Panc1 (cell line): ENCODE measurements at places on chromosomes 16 and 17.

- no peak for DNase-seq
These were observed 90.5 kb upstream of the MAF start for GRCh38 chr16:79691007-79691406.

DNA sequence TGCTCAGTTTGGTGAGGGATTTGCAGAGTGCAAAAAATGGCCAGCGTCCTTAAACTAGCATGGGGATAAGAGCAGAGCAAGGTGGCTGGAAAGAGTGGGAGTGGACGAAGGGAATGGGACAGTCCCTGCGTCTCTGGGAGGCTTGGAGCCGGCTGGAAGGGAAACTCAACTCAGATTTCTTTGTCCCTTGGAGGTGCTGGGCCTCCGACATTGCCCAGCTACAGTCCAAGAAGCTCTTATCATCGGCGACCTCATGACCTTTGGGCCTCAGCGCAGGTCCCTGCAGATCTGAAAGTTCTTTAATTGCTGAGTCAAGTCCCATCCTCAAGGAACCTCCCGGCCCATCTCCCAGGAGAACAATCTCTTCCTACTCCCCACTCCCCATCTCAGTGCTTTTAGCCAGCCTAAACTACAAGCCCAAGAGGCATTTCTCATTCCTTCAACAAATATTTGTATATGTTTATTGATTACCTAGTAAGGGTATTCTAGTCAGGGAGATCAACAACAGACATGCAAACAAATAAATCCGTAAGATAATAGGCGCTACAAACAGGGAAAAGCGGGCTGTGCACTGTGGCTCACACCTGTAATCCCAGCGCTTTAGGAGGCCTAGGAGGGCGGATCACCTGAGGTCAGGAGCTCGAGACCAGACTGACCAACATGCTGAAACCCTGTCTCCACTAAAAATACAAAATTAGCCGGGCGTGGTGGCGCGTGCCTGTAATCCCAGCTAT, 985 bp upstream of the TMEM107 start:
- no peak for DNase-seq

DNA sequence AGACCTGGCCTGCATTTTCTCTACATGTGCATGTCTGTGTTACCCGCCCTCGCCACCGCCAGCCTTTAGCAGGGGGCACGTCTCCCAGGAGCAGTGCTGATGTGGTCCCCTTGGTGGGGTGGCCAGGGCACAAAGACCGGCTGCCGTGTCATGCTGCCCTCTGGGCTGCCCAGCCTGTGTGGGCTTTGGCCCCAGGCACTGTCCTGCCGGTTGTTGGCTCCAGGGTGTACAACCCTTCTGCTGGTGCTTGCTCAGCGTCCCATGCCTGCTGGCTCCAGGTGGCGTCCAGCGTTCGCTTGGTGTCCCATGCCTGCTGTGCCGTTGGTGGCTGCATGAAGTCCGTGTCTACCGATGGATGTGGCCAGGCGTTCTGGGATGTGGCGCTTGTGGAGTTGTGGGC, 4.1 kb downstream of the BAIAP2 start:
- no peak for DNase-seq

DNA sequence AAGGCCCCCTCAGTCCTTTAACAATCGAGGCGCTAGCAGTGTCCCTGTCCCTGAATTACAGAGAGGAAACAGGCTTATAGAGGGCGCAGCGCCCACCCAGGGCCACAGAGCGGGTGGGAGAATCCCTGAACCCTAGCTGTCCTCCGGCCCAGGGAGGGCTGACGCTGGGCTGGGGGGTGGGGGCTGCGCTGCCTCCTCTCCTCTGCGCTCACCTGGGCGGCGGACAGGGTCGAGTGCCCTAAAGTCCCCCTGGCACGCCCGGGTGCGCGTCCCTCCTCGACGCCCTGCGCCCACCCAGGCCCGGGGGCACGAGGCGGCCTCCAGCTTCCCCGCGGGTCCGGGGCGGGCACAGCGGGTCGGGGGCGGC, 200.4 kb upstream of the N4BP1 start:
- DNase-seq, result no peak

DNA sequence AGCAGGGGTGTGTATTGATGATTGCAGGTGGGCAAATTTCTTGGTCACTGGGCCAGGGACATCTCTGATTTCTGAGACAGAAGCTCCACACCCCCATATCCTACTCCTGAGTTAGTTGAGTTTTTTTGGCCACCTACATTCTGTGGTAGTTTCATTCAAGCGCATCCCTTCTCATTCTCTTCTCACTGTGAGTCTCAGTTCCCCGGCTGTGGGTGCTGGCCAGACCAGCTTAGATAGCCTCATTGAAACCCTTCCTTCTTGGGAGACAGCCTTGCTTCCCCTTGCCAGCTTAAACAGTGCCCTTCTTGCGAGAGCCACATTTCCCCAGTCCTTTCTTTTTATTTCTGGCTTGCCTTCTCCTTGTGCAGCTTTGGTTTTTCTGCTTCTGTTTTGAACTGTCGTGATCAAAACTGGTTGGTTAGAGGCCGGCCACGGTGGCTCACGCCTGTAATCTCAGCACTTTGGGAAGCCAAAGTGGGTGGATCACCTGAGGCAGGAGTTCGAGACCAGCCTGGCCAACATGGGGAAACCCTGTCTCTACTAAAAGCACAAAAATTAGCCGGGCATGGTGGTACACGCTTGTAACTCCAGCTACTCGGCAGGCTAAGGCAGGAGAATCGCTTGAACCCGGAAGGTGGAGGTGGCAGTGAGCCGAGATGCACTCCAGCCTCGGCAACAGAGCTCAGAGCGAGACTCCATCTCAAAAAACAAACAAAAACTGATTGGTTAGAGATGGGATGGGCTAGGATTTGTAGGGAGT, 2.8 kb downstream of the GPT2 start:
- no peak for DNase-seq

DNA sequence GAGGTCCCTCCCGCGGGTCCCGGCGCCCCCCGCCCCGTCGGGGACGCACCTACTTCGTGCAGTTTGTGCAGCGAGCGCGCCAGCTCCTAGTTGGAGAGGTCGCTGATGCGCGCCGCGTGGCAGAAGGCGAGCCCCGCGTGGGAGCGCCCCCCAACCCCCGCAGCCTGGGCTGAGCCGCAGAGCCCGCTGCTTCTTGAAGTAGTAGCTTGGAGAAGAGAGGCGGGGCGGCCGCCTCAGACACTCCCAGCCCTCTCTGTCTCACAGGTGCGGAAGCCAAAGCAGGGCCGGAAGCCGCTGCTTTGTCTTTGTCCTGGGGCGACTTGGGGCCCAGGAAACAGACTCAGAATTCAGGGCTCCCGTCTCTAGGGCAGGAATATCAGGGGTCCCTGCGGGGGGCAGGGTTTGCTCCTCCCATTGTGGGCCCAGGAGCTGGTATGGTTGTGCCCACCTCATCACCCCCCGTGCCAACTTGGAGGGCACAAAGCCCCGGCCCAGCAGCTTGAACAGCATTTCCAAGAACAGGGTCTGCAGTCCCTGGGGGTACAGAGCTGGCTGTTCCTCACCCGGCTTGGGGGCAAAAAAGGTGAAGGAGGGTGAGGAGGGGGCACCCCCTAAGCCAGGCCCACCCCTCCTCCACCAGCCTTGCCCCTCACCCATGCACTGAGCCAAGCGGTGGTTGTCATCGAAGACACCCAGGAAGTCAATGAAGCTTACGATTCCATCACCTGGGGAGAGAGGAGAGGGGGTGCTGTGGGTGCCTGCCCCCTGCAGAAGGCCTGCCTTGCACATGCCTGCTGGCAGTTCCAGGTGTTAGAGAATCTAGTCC, 13.5 kb downstream of the SPATA32 start:
- no peak for DNase-seq

DNA sequence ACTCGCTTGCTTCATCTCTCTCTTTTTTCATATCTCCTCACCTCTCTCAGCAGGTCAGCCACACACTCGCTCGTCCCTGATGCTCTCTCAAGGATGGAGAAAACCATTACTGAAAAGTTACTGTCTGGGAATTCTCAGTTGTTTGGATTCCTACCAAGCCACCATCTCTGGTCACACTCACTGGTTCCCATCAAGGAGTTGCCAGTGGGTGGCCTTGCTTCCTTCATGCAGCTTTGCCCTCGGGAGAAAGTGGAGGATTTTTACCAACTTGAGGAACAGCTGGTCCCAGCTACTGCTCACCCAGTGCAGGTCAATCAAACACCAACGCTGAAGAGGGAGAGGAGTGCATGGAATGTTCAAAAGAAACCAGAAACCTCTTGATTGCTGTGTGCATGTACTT, 25.3 kb downstream of the MEOX1 start:
- no peak for DNase-seq

- DNase-seq, result no peak
These were observed 11.2 kb downstream of the TFAP4 start for GRCh38 chr16:4261557-4262172.

DNA sequence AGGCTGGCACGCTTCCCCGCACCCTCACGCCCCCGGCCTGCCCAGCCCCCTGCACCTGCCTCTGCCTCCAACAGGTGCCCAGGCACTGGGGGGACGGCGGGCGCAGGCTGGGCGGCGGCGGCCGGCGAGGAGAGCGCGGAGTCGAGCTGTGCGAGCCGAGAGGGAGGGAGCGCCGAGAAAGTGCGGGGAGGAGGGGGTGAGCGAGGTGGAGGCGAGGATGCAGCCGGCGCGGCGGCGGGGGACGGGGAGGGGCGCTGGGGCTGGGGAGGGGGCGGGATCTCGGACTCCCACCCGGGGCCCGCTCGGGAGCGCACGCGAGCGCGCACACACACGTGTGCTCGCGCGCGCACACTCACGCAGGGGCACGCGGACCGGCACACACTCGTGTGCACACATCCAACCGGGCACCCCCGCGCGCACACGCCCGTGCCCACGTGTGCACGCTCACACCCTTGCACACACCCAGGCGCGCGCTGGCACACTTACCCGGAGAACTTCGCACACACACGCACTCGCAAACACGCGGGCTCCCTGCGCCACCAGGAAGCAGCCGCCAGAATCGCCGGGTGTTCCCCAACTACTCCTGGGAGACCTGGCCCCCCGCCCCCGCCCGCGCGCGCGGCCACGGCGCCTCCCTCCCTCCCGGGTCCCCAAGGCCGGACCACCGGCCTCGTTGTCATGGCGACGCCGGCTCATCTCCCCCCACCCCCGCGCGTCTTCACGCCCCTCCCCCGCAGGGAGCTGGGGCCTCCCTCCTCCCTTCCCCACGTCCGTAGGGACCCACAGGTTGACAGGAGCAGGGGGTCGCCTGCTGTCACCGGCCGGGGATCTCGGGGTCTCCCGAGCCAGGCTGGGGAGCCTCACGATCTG, at the start of gene DOC2A:
Gene DOC2A, minus strand, starts transcription at position 184 of the 870 bp plus-strand sequence. CDS start 805 bp downstream, outside the sequence.
- DNase-seq, result no peak

DNA sequence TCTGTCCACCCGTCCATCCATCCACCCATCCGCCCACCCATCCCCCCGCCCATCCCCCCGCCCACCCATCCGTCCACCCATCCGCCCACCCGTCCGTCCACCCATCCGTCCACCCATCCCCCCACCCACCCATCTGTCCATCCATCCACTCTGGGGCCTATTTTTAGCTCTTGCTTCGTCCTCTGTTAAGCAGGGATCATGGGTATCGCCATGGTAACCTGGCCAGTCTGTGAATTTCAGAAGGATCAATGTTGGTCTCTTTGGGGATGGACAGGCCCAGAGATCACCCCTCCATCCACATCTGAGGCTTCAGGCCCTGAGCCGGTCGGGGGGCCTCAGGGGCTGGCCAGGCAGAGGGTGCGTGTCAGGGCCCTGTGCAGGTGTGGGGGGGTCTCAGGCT, 15.2 kb upstream of the DPEP1 start:
- no peak for DNase-seq

DNA sequence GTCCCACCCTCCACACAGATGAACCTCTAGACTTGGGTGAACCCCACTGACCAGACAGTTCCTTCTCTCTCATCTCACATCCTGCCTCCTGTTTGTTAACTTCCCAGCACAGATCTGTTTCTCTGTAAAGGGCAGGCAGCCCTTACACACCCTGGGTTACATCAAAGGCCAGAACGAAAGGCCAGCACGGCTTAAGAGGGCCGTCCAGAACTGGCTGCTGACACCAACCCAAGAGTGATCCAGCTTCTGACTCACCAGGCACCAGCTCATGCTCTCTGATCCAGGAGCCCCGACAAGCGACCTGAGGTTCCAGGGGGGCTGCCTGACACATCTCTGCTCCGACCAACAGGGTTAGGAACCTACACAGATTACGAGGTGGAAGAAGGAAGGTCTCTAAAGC, 86.9 kb downstream of the MRM3 start:
- DNase-seq, result no peak

DNA sequence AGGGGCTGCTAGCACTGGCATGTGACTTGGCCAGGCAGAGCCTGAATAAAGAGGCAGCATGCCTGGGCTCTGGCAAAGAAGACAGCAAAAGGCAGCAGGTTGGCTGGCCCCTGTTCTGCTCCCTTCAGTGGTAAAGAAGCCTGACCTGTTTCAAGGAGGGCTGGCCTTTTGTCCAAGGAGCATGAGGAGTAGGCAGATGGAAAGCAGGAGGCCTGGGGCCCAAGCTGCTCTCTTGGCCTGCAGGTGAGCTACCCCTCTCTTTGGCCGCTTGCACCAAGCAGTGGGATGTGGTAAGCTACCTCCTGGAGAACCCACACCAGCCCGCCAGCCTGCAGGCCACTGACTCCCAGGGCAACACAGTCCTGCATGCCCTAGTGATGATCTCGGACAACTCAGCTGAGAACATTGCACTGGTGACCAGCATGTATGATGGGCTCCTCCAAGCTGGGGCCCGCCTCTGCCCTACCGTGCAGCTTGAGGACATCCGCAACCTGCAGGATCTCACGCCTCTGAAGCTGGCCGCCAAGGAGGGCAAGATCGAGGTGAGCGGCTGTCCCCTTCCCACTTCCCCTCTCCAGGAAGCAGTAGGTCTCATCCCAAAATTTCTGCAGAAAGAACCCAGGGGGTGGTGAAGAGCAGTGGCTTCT, 8.0 kb downstream of the TRPV2 start:
- no peak for DNase-seq

DNA sequence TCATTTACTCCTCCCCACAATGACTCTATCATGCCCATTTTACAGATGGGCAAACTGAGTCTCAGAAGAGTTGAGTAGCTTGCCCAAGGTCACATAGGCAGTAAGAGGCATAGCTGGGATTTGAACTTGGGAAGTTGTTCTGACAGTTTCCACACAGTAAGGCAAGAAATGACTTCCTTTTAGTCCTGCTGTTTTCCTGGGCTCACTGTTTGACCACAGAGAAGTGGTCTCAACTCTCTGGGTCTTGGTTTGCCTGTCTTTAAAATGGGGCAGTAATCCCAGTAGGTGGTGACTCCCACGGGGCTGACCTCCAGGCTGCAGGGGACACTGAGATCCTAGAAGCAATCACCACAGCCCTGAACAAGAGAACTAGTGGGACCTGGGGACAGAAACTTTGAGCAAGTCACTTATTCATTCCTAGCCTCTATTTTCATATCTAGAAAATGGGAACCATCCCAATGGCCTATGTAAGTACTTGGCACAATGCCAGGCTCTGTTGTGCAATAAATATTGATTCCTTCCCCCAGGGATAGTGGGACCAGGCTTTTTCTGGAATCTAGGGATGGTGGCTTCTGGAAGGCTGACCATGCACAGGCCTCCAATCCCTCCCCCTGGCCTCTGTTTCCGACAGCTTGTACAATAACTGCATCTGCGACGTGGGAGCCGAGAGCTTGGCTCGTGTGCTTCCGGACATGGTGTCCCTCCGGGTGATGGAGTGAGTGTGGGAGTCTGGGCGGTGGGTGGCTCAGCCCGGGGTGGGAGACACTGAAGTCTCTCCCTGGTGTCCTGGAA, 20.5 kb downstream of the DEXI start:
- DNase-seq, result no peak
